ENCODE measurements at places on chromosomes 2 and 18.

DNA sequence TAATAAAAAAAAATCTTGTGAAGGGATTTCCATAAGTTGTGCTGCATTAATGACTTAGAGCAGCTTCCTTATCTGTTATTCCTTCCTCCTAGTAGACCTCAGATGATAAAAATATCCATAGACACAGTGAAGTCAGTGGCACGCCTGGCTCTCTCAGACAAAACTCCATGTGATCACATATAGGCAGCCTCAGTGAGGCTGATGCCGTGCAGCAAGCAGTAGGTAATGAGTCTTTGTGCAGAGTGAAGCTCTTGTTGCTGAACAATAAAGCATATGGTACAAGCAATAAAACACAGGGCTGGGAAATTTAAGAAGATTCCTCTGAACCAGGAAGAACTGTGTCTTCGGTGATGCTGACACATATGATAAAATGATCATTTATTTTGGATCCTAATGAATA, 102.7 kb downstream of the CSRNP3 start:
- peak; percentile 84 for DNase-seq

DNA sequence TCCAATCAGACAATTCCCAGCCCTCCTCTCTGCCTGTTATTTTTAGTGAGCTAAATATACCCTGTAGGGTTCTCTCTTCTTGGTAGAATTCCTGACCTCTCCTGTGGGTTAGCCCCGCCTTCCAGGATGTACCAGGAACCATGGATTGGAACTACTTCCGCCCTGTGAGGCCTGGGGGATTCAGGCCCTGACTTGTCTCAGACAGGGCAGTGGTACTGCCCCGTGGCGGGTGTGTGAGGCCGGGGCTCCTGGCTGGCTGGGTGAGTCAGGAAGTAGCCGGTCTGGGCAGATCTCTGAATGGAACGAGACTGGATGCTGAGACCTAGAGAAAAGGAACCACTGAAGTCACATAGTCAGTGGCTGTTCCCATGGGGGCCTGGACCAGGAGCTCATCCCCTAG, 50.5 kb downstream of the DYSF start:
- DNase-seq = no peak

- DNase-seq = no peak
Observed at GRCh38 chr2:203379156-203379555, 51.0 kb downstream of the ABI2 start.

GRCh38 chr2:13504808-13505207, 788.1 kb downstream of the TRIB2 start:
- DNase-seq = no peak

GRCh38 chr18:37532917-37533316, 32.7 kb downstream of the CELF4 start:
- no peak for DNase-seq

- DNase-seq = no peak
Observed at GRCh38 chr2:105321875-105322646, 7.5 kb downstream of the TGFBRAP1 start.

- DNase-seq = no peak
Observed at GRCh38 chr2:235879116-235879515, 289.1 kb downstream of the GBX2 start.

DNA sequence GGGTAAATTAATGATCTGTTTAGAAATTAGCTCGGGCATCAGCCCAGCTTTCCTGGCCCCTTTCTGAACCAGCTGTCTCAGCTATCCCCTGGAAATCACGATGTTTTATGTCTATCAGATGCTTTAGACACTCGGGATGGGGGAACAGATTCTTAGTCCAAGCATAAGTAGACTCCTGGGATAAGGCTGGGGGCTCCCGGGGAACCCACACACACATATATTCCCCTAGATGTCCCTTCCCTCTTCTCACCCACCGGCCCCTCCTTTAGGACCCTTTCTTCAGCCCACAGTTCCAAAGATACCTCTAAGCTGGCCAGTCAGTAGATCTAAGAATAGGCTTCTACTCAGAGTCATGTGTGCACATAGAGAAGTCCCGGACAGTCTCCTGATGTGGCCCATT, 151.5 kb upstream of the COPS8 start:
- DNase-seq = no peak

GRCh38 chr2:4214444-4215205, 511.2 kb downstream of the DCDC2C start:
- no peak for DNase-seq

DNA sequence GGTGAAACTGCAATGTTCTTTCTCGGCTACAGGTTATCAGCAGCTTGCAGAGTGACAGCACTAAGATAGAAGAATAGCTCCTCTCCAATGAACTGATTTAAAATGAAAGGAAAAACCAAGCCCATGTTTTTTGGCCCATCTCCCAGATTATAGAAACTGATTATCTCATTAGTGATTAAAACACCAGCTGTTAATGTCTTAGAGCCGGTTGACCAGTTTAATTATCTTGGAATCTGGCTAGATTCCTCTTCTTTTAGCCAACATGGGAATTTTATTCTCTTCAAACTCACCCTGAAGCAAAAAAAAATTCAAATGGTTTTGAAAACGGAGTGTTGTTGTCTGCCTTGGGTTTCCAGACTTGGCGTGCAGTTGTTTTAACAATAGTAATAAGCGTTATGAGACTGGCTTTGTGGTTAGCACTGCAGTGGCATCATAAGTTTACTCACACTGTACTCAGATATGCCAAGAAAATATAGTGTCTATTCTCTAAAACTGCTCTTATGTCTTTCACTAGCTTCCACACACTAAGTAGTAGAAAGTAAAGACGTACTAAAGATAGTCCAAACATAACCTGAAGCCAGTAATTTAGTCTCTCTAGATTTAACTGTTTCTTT, 665.3 kb downstream of the STK39 start:
- DNase-seq = peak; percentile 71

- no peak for DNase-seq
Observed at GRCh38 chr18:23890589-23890988, 124.0 kb upstream of the TTC39C start.

- no peak for DNase-seq
Observed at GRCh38 chr2:196234672-196235071, 63.3 kb upstream of the STK17B start.

DNA sequence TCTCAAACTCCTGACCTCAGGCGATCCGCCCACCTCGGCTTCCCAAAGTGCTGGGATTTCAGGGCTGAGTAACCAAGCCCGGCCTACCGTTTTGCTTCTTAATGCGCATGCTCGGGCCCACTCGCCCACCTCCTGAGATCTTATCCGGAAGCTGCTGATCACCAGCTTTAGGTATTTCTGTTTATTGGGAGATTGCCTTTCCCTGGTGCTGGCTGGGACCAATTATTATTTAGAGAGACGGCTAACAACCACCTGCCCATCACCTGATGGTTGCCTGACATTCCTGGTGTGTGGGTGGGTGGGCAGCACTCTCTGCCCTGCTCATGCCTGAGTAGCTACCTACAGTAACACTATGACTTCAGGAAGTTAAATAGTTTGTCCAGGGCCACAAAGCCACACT, 56.3 kb upstream of the ZNF532 start:
- DNase-seq = no peak

DNA sequence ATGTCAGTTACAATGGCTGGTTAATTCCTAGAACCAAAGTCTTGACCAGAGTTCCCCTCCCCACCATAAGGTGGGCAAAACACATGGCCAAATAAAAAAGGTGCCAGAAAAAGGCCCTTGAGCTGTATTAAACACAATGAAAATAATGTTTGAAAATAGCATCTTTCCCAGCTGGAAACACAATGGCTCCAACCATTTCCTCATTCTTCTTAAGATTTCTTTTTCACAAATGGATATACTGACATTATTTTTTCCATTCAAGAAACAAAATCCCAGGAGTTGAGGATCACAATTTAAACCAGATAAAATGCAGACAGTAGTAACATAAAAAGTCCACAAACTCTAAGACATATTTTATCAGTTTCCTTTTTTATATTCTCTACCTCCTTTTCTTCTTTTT, 143.8 kb downstream of the EXOC6B start:
- no peak for DNase-seq

Data from NCI-H2171 (cell line).